ENCODE measurements at places on chromosomes 3 and 15.
A peak's percentile ranks its signal among the peaks of the same experiment; 100 is the strongest.

DNA sequence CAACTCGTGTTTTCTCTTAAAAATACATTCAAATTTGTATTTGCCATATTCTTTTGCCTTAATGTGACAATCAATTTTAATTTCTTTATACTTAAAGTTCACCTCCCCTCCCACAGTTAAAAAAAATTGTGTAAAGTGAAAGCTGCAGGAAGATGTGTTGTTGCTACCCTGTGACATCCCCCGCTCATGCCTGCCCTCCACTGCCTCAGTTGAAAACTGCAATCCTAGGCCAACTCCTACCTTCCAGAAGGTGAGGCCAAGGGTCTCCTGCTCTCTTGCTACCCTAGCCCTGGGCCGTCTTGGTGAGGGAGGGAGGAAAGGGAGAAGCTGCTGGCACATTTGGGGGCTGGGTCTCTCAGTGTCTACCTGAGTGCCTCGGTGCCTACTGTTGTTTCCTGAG lies 57.0 kb upstream of the CMTM7 start:
- peak; percentile 22 for DNase-seq

- DNase-seq = no peak
Measured at GRCh38 chr15:70856884-70857561, 3.1 kb upstream of the LARP6 start.

DNA sequence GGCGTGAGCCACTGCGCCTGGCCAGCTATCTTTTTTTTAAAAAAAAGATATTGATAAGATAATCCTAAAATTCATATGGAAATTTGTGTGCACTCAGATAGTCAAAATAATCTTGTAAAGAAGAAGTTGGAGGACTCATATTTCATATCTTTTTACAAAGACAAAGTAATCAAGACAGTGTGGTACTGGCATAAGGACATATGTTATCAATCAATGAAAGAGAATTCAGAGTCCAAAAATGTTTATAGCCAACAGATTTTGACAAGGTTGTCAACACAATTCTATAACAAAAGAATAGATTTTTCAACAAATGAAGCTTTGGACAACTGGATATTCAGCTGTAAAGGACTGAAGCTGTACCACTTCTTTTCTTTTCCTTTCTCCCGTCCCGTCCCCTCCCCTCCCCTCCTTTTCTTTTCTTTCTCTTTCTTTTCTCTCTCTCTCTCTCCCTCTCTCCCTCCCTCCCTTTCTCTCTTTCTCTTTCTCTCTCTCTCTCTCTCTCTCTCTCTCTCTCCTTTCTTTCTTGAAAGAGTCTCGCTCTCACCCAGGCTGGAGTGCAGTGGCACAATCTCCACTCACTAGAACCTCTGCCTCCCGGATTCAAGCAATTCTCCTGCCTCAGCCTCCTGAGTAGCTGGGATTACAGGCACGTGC lies 126.8 kb downstream of the GSK3B start:
- DNase-seq = no peak

DNA sequence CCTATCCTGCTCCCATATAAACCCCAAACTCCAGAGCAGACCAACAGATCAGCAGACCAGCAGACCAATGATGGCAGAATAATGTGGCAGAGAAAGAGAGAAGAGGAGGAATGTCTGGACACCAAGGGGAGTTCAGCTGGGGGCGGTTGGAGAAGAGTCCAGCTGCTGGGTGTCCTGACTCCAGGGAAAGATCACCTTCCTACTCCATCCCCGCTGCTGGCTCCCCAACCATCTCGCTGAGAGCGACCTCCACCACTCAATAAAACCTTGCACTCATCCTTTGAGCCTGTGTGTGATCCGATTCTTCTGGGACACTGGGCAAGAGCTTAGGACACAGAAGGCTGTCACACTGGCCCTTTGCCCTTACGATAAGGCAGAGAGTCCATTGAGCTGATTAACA lies 12.8 kb upstream of the PLAAT1 start:
- no peak for DNase-seq

GRCh38 chr3:14991818-14992612 lies 44.6 kb downstream of the NR2C2 start:
- no peak for DNase-seq

DNA sequence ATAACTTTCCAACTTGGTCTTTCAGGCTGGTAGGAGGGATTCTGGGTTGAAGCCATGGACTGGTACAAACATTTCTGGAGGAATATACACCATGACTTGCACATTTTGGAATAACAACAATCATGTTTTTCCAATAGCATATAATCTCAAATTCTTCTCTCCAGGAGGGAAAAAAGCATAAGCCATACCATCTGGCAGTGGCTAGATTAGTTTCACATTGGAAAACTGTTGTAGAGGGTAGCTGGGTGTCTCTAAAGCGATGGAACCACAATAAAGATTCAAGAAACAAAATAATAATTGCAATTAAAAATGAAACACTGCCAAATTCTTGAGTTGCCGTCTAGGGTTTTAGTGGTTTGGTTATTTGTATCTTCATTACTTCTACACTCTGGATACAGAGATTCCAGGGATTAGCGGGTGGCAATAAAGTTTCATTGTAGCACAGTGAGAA lies 278.5 kb upstream of the RASGRP1 start:
- no peak for DNase-seq

DNA sequence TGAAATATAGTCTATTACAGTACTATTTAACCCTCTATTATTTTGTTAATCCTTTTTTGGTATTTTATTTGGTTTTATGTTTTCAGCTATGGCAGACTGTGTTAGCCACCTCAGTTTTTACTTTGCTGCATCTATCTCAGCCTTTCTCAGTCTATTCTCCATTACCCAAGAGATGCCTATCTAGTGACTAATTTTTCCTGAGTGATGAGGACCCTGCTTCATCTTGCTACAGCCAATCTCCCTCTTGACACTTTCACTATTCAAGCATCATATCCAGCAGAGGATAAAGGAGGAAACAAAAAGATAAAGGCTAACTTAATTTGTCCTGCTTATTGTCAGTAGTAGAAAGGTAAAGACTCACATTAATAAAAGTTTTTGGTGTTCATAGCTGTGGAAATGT lies 141.8 kb upstream of the NECTIN3 start:
- no peak for DNase-seq

GRCh38 chr15:58770519-58770856 lies 614 bp upstream of the MINDY2 start:
- no peak for DNase-seq

DNA sequence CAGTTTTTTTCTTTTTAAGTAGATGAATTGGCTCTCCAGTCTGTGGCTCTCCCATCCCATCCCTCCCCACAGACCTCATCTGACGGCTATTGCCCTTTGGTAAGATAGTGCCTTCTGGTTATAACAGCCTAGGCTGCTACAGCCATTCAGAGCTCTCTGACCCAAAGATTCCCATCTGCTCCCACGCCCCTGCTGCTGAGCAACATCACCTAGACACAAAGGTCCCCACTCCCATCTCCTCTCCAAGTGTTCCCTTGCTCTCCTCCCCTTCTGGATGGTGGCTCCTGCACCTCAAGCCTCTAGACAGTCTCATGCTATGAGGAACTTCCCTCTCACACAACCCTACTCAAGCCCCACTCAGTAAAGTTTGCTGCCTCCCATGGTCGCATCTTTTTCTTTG lies 23.7 kb downstream of the FBXW12 start:
- DNase-seq = no peak

DNA sequence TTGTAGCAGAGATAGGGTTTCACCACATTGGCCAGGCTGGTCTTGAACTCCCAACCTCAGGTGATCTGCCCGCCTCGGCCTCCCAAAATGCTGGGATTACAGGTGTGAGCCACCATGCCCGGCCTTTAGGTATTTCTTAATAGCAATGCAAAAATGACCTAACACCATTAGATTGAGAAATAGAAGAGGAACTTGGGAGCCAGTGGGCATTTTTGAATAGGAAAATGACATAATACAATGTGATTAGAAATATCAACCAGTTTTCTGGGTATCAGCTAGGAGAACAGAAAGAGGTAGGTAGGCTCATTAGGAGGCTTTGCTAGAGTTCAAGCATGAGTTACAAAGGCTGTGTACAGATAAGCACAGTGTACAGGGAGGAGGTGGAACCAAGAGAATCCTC lies 101.8 kb upstream of the TBC1D5 start:
- no peak for DNase-seq

DNA sequence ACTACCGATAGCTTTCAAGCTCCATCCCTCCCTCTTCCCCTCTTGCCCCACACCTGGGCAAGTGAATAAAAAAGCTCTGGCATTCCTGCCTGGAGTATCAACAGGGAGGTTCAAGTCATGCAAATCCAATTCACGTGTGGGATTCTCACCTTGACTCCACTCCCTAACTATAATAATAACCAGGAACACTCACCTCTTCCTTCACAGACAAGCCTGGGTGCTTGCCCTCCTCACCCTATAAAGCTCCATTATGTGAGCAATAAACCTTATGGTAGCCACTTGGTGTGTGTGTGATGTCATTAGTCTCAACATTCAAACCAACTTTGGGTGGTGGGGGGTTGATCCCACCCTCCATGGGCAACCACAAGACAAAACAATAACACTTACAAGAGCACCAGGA lies 16.6 kb downstream of the CHDH start:
- no peak for DNase-seq

DNA sequence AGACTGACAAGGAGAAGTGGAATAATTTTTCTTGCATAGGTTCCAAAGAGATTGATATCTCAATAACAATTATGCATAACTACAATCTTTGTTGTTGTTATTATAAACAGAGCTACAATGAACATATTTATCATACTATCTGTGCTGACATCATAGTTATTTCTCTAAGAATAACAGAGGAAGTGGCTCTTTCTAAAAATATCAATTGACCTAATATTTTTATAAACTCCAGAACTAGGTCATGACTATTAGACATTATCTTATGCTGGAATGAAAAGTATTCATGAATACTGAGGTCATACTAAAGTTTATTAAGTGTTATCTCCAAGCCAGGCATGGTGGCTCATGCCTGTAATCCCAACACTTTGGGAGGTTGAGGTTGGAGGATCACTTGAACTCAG lies 114.1 kb downstream of the DCLK3 start:
- DNase-seq = no peak

- no peak for DNase-seq
Measured at GRCh38 chr3:182393830-182394367, 399.4 kb upstream of the ATP11B start.

DNA sequence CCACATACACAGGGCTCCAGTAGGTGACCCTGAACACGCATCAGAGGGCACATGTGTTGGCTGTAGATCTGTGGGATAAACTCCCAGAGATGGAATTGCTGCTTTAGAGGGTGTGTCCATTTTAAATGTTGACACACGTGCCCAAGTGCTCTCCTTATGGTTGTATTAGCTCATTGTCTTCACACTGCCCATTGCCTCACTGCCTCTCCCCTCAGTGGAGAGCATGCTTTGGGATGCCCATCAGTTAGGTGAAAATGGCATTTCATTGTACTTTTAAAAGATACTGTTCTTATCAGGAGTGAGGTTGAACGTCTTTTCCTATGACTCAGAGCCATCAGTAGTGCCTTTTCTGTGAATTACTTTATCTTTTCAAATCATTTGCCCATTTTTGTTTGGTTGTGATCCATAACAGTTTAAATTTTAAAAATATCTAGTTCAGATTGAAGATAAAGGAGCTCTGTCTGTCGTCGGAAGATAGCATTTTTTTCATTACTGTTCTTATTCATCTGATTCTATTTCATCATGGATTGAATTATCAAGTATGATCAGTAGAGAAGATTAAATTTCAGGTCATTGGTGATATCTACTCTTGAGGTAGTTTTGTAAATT lies 120.7 kb downstream of the CHDH start:
- no peak for DNase-seq

DNA sequence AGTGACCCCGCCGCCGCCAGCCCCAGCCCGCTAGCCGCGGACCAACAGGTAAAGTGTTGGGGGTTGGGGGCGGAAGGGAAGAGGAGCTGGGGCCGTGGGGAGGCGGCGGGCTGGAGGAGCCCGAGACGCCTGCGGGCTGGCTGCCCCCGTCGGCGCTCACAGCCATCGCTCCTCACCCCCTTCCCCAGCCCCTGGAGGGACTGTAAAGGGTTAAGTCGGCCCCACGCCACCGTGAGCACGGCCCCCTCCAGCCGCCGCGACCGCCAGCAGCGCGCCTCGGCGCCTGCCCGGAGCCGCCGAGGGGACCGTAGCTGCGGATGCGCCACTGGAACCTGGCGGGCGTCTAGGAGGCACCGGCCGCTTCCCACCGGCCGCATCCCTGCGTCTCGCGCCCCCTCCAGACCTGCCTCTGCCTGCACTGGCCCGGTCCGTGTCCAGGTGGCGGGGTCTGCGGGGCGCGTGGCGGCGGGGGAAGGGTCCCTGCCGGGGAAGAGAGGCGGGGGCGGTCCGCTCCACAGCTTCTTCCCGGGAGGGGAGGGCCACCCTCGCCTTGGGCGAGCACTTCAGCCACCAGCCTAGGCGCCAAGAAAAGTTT lies 522 bp downstream of the MED12L start:
- DNase-seq = no peak

DNA sequence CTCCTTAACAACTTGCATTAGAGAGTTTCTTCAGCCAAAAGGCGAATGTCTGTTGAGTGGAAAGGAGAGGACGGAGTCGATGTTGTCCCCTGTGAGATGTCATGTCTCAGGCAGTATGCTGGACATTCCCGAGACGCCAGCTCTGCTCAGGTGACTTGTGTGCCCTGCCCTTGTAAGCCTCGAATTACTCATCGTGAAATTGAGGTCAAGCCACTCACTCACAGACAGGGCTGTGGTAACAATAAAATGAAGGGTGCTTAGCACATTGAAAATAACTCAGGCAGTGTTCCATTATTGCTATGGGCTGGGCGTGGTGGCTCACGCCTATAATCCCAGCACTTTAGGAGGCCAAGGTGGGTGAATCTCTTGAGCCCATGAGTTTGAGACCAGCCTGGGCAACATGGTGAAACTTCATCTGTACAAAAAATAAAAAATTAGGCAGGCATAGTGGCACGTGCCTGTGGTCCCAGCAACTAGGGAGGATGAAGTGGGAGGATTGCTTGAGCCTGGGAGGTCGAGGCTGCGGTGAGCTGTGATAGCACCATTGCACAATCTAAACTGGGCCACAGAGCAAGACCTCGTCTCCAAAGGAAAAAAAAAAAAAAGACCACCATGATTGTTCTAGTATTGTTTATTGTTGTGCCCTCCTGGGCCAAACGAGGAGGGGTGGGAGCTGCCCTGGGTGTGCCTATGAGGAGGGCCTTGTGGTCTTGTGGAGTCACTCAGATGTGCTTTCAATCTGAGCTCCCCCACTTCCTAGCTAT lies 214.4 kb downstream of the THSD4 start:
- no peak for DNase-seq

DNA sequence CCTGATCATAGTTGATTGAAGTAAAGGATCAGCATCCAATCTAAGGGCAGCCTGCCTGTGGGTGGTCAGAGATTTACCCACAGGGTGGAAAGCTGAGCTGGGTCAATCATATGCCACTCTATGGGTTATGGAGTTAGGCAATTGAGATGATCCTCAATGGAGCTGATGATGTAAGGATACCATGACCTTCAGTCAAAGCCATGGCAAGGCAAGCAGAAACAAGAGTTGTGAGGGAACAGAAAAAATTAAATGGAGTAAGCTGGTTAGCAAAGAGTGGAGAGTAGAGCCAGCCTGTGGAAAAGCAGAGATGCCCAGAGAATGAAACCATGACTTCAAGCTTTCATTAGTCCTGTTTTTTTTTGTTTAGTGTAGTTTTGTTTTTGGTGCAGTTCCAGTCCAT lies 5.7 kb upstream of the IQGAP1 start:
- DNase-seq = no peak

GRCh38 chr15:52120488-52120887 lies 7.9 kb upstream of the BCL2L10 start:
- no peak for DNase-seq
